ENCODE measurements at places on chromosomes 5 and 9. TPM values are rescaled to one million over a fixed set of nuclear protein-coding genes. Genes with fewer than 3 reads are reported as not detected.

Gene GKAP1
- 1.0 TPM for polyA plus RNA-seq

GRCh38 chr9:91908746-91909145 lies 41.3 kb downstream of the ROR2 start:
- H3K4me1 ChIP-seq: peaks cover 3% of the 10 kb centered on the region
- H3K27me3 ChIP-seq: no peaks in the 10 kb centered on the region
- no peaks in the 10 kb centered on the region for H3K36me3 ChIP-seq
- H3K4me3 ChIP-seq: no peak overlapping the region
- H3K27ac ChIP-seq: no peak overlapping the region

DNA sequence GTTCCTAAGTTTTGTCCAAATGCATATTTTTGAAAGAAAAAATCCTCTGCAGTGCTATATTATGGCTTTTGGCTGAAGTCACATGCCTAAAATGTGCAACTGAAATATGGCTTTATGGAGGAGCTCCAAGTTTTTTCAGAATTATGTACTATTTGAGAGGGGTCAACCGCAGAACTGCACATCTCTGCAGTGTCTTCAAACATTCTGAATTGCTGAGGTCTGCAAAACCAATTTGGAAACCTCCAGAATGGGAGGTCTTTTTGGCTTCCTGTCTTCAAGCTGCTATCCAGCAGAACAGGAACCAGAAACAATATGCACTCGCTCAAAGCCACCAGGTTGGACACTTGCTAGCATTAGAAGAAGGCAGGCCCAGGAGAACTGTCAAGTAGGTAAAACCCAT lies 376.0 kb upstream of the PAPPA start:
- no peak overlapping the region for H3K27ac ChIP-seq
- no peak overlapping the region for H3K4me3 ChIP-seq
- DNase-seq: peak; percentile 70
- H3K36me3 ChIP-seq: no peaks in the 10 kb centered on the region
- no peaks in the 10 kb centered on the region for H3K27me3 ChIP-seq
- no peaks in the 10 kb centered on the region for H3K4me1 ChIP-seq

DNA sequence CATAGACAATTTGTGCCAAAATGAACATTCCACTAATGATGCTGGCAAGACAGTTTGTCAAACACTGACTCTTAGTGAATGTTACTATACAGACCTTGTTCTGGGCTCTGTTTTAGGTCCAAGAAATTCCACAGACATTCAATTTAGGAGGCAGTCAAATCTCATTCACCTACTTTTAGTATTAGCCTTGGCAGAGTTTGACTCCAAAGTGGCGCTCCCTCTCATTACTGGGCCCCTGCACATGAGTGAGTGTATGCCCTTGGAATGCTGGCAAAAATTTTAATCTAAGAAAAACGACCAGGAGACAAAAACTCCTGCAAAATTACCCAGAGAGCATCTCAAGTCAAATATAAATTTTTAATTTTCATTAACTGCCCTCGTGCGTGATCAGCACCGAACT lies 94.9 kb upstream of the SLC27A6 start:
- no peak overlapping the region for H3K27ac ChIP-seq
- H3K36me3 ChIP-seq: no peaks in the 10 kb centered on the region
- no peak overlapping the region for H3K4me3 ChIP-seq
- no peaks in the 10 kb centered on the region for H3K4me1 ChIP-seq
- H3K27me3 ChIP-seq: no peaks in the 10 kb centered on the region
- no peak for DNase-seq

- H3K4me3 ChIP-seq: no peak overlapping the region
- H3K4me1 ChIP-seq: peaks cover 8% of the 10 kb centered on the region
- H3K36me3 ChIP-seq: no peaks in the 10 kb centered on the region
- H3K27me3 ChIP-seq: no peaks in the 10 kb centered on the region
- DNase-seq: peak; percentile 84
These were observed 3.9 kb downstream of the MLLT3 start for GRCh38 chr9:20618361-20618802.

DNA sequence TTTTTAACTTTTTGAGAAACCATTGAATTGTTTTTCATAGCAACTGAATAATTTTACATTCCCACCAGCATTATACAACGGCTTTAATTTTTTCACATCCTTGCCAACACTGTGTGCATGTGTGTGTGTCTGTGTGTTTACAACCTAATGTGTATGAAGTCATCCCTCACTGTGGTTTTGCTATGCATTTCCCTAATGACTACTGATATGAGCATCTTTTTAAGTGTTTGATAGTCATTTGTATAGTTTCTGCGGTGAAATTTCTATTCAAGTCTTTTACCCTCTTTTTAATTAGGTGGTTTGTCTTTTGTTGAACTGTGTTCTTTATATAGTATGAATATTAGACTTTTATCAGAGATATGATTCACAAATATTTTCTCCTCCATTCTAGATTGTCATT lies 263.1 kb upstream of the COX7C start:
- no peak overlapping the region for H3K27ac ChIP-seq
- H3K4me3 ChIP-seq: no peak overlapping the region
- no peaks in the 10 kb centered on the region for H3K4me1 ChIP-seq
- no peak for DNase-seq
- H3K27me3 ChIP-seq: no peaks in the 10 kb centered on the region

DNA sequence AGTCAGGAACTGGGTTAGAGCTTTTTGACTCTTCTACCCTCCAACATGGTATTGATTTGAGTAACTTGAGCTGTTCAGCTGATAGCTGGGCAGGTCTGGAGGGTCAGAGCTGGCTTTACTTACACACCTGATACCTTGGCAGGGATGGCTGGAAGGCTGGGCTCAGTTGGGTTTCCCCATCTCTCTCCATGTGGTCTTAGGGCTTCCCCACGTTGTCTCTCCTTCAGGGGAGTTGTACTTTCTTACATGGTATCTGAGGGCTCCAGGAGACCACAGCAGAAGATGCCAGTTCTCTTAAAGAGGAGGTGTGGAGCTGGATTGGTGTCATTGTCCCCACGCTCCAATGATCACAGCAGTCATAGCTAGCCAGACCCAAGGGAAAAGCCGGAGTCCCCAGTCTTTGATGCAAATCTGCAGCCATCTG lies 25.6 kb downstream of the ISOC1 start:
- no peaks in the 10 kb centered on the region for H3K4me1 ChIP-seq
- no peak overlapping the region for H3K4me3 ChIP-seq
- no peak overlapping the region for H3K27ac ChIP-seq
- H3K36me3 ChIP-seq: no peaks in the 10 kb centered on the region
- no peak for DNase-seq

DNA sequence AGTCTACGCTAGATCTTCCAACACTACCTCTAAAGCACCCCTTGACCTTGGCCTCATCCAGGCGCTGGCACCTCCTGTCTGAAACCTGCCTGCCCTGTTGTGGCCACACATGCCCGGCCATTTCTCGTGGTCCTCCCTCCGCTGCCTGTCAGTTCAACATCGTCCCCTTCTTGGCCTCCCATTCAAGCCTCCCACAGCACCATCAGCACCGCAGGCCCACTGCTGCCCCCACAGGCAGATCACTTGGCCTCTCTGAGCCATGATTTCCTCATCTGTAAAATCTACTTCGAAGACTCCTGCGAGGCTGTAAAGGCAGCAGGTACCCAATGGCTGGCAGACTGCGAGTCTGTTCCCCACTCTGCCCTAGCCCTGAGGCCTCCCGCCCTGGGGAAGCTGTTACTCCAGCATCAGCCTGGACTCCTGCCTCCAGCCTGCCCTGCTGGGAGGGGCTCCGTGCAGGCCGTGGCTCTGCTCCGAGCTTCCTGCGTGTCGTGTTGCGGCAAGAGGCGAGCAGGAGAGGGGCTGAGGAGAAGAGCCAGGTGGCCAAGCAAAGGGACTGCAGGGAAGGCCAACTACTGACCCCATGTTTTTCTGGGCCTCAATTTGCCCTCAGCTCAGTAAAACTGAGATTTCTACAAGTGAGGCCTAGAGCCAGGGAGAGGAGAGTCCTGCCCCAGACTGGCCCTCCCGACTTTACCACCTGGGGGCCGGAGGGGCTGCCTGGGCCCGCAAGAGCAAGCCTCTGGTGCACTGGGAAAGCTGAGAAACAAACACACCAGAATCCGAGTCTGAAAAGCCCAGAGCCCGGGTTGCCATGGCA lies 70.5 kb upstream of the LRRTM2 start:
- H3K27me3 ChIP-seq: no peaks in the 10 kb centered on the region
- no peak for DNase-seq
- peaks cover 6% of the 10 kb centered on the region for H3K36me3 ChIP-seq

Gene CDKN2A
- polyA plus RNA-seq: 25.3 TPM

Gene NTRK2
- 0.70 TPM for polyA plus RNA-seq
